Activated T-cell treated with anti-CD3 and anti-CD28 coated beads for 4 hours (primary cell): ENCODE measurements at places on chromosomes 7 and 10.

GRCh38 chr7:108088729-108089128 is 41.4 kb downstream of the LAMB4 start:
- DNase-seq = no peak

GRCh38 chr7:42283553-42283952 is 46.5 kb upstream of the GLI3 start:
- no peak for DNase-seq

DNA sequence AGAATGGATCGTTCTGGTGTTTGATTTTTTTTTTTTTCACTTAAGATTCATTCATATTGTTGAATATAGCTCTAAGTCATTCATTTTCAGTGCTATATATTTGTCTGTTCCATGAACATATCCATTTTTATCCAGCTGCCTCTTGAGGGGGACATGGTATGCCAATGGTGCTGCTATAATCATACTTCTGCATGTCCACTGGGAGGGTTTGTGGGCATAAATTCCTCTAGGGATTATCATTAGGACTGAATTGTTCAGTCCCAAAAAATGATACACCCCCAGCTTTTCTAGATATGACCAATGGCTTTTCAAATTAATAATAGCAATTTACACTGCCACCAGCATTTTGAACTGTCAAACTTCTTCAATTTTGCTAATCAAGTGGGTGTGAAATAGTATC is 41.1 kb downstream of the CAV1 start:
- DNase-seq = no peak

GRCh38 chr10:50874723-50875122 is 10.7 kb downstream of the A1CF start:
- no peak for DNase-seq

DNA sequence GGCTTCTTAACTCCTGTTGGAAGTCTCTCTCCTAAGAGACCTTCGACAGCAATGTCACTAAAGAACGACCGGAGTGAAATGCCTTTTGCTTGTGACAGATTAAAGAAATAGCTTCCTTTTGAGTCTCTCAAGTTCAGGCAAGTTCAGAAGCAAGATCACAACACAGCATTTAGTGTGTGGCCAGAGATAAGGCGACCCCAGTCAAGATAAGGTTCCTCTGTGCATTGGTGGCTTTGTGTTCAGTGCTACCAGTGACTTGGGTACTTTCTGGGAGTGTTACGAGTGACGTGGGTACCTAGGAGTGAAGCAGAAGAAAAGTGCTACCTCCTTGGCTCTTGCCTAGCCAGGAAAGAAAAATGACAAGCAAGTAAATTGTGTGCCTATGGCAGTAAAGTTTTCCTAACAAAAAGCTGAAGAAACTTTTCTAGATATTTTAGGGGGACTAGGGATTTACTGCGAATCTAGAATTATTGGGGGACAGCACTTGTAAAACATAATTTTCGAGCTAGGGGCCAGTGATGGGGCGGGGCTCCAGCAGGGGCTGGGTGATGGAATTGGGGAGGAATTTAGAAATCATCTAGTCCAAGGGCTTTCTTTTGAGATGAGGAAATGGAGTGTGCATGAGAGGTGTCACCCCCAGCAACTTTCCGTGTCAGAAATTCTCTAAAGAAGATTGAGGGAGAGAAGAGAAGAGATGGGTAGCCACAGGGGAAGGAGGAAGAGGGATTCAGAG is 191.9 kb upstream of the LYZL2 start:
- no peak for DNase-seq

GRCh38 chr7:94602181-94602580 is 53.8 kb downstream of the SGCE start:
- DNase-seq = no peak

GRCh38 chr7:103113164-103113563 is 35.7 kb downstream of the NAPEPLD start:
- no peak for DNase-seq

GRCh38 chr7:135759532-135759931 is 10.9 kb upstream of the FAM180A start:
- DNase-seq = no peak

- DNase-seq = no peak
Observed at GRCh38 chr7:37267251-37267650, 181.4 kb downstream of the ELMO1 start.

- no peak for DNase-seq
Observed at GRCh38 chr10:926075-926698, 5.3 kb downstream of the LARP4B start.

DNA sequence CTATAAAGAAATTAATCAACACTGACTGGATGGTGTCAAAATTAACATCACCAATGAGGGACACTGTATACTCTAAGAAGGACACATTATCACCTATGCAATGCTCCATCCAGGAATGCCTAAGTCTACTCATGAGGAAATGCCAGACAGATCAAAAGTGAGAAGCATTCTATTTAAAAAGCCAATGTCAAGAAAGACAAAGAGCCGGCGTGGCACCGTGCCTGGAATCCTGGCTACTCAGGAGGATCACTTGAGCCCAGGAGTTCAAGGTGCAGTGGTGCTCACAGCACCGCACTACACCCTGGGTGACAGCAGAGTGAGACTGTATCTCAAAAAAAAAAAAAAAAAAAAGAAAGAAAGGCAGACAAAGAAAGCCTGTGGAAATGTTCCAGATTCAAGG is 45.5 kb upstream of the ANAPC16 start:
- DNase-seq = no peak

DNA sequence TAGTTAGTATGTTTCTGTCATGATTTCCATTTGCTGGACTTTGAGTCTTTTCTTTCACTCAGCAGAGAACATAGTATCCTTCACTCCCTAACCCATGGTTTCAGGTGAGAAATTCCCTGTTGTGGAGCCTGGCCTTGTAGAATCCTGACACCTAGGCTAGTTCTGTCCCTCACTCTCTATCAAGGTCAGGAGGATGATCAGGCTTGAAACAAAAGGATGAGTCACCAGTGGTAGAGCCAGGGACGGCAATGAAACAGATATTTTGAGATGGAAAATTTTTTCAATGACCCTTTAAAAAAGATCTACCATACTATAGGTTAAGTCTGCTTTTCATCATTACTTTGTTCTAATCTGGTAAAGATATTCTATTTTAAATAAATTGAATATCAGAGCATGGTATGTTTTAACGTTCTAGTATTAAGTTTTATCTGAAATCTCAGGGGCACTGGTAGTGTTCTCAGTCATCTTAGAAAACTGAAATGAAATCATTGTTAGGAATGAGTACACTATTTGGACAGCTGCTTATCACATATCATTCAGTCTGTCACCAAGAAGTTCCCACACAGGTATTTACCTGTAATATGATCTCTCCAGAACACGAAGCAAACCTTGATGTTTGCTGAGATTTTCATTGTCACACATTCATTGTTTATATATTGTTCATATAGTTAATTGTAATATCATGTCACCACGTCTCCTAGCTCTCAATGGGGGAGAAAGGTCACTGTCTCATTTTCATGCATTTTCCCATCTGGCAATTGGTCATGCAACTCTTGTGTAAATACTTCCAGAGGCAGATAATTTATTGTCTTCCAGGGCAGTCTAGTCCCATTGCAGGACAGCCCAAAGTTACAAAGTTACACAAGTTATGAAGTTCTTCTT is 299.9 kb upstream of the LRRTM3 start:
- DNase-seq = no peak

DNA sequence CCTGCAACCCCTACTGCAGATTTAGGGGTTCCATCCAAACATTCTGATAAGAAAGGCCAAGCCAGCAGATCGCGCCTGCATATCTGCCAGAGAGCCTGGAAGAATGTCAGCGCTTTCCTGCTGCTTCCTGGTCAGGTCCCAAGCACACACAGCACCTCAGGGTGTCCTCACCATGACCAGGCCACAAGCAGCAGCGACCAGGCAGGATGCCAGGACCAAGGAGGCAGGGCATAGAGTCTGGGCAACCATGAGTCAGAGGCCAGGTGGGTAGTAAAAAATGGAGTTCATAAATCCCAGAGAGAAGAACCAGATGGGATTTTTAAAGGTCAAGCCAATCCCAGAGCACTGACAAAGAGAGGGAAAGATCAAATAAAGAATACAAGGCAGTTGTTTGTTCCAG is 5.5 kb upstream of the FAM131B start:
- no peak for DNase-seq

DNA sequence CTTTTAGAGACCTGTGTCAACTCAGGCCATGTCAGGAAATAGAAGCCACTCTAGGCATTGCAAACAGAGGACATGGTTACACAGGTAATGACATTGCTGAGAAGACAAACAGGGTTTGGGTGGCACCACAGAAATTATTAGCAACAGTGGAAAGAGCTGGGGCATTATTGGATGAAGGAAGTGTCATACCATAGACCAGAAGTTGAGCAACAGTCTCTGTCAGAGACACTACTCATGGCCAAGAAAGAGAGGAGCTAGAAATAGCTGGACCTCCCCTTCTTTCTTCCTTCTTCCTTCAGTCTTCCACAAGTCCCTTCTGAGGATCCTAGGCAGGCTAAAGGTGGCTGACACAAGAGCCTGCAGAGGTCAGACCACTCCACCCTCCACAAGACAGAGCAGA is 4.2 kb upstream of the LIPA start:
- DNase-seq = no peak

GRCh38 chr7:568031-568951 is 48.6 kb upstream of the PDGFA start:
- no peak for DNase-seq

DNA sequence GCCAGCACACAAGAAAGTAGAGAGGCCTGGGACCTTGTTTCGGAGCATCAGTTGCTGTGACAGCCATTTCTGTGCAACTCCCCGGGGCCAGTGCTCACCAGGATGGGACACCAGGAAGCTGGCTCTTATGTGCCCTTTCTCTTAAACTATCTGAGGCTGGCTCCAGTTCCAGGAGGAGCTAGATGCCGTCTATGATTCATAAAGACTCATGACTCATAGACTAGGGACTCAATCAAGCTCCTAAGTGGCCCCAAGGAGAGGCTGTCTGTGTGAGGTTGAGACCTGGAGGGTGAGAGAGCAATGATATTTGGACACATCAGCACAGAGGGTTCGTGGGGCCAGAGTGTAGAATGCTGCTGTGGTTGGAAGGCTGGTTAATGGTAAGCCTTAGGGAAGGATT is 580.1 kb downstream of the CCSER2 start:
- DNase-seq = no peak

DNA sequence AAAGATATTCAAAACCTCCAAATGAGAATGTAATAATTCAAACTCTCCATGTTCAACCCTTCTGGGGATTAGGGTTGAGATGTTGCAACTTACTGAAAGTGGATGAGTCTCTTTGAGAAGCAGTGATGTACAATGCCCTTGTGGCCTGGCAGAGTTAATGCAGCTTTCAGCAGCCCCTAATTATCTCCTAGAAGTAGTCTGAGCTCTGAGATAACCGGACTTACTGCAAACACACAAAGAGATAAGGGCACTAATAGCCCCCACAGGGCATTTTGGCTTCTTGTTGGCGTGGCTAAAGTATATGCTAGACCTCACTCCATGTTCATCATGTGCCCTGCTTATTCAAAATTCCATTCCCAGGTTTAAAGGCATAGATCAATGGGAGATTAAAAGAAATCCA is 404.7 kb downstream of the NEBL start:
- DNase-seq = no peak

DNA sequence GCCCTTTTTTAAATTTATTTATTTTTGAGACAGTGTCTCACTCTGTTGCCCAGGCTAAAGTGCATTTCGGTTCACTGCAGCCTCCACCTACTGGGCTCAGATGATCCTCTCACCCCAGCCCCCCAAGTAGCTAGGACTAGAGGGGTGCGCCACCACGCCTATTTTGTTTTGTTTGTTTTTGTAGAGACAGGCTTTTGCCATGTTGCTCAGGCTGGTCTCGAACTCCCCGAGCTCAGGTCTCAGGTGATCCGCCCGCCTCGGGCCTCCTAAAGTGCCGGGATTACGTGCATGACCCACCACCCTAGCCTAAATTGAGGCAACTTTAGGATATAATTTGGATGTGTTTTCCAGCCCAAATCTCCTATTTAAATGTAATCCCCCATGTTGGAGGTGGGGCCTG is 805 bp downstream of the ZNF736 start:
- no peak for DNase-seq
